Aorta (tissue), 5 donors: ENCODE measurements at places on chromosomes 2 and 18. TPM values are rescaled to one million over a fixed set of nuclear protein-coding genes. Genes with fewer than 3 reads are reported as not detected.

DNA sequence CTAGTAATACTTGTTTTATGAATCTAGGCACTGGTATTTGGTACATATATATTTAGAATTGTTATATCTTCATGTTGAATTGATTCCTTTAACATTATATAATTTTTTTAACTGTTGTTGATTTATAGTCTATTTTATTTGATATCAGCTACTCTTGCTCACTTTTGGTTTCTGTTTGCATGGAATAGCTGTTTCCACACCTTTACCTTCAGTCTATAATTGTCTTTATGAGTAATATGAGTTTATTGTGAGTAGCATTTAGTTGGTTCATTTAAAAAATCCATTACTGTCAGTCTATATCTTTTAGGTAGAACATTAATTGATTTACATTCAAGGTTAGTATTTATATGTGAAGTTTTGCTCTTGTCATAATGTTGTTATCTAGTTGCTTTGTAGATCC is 58.6 kb downstream of the SMCHD1 start:
- no peak for DNase-seq
- peaks cover 2% of the 10 kb centered on the region for H3K36me3 ChIP-seq
- H3K4me1 ChIP-seq, result no peaks in the 10 kb centered on the region
- no peak overlapping the region for H3K27ac ChIP-seq
- H3K27me3 ChIP-seq, result no peaks in the 10 kb centered on the region
- H3K4me3 ChIP-seq, result no peak overlapping the region

DNA sequence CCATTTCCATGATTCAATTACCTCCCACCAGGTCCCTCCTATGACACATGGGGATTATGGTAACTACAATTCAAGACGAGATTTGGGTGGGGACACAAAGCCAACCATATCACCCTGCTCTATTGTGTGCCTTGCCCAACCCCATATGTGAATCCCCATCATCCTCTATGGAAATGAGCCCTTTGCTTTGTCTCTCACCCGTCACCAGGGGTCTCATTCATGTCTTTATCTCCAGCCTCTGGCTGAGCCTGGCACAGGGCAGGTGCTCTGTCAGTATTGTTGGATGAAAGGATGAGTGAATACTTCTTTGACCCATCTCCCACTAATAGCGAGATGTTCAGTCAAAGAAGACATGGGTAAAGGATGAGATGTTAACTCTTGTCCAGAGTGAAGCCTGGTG is 116.6 kb upstream of the LGALSL start:
- H3K4me1 ChIP-seq, result no peaks in the 10 kb centered on the region
- H3K27ac ChIP-seq, result no peak overlapping the region
- DNase-seq, result no peak
- no peak overlapping the region for H3K4me3 ChIP-seq

GRCh38 chr2:70772486-70773155 is 4.6 kb upstream of the ADD2 start:
- H3K27me3 ChIP-seq, result no peaks in the 10 kb centered on the region
- H3K36me3 ChIP-seq, result no peaks in the 10 kb centered on the region
- no peaks in the 10 kb centered on the region for H3K4me1 ChIP-seq
- H3K4me3 ChIP-seq, result no peak overlapping the region
- no peak overlapping the region for H3K27ac ChIP-seq
- DNase-seq, result no peak

GRCh38 chr2:154140249-154141025 is 268.7 kb downstream of the GALNT13 start:
- H3K27ac ChIP-seq, result no peak overlapping the region
- DNase-seq, result no peak
- H3K36me3 ChIP-seq, result no peaks in the 10 kb centered on the region

GRCh38 chr2:147247749-147248148 is 597.1 kb upstream of the ACVR2A start:
- no peaks in the 10 kb centered on the region for H3K27me3 ChIP-seq
- no peaks in the 10 kb centered on the region for H3K36me3 ChIP-seq
- no peak for DNase-seq
- no peak overlapping the region for H3K27ac ChIP-seq
- H3K4me3 ChIP-seq, result no peak overlapping the region
- no peaks in the 10 kb centered on the region for H3K4me1 ChIP-seq

IL1F10 gene
- not detected for total RNA-seq

SIX3 gene
- not detected for total RNA-seq

- H3K4me3 ChIP-seq, result peak overlapping the region; percentile 97
- DNase-seq, result no peak
- no peaks in the 10 kb centered on the region for H3K27me3 ChIP-seq
- H3K36me3 ChIP-seq, result no peaks in the 10 kb centered on the region
- peak overlapping the region; percentile 21 for H3K27ac ChIP-seq
Measured at GRCh38 chr18:63317556-63317946, 2.0 kb downstream of the BCL2 start.

GRCh38 chr2:175251425-175252041 is 70.0 kb upstream of the ATP5MC3 start:
- H3K36me3 ChIP-seq, result no peaks in the 10 kb centered on the region
- no peak overlapping the region for H3K4me3 ChIP-seq
- no peaks in the 10 kb centered on the region for H3K27me3 ChIP-seq
- H3K4me1 ChIP-seq, result no peaks in the 10 kb centered on the region
- no peak overlapping the region for H3K27ac ChIP-seq

GRCh38 chr2:2804528-2804927 is 473.5 kb upstream of the MYT1L start:
- H3K27ac ChIP-seq, result no peak overlapping the region
- no peaks in the 10 kb centered on the region for H3K27me3 ChIP-seq
- H3K36me3 ChIP-seq, result no peaks in the 10 kb centered on the region
- DNase-seq, result peak; percentile 37
- no peak overlapping the region for H3K4me3 ChIP-seq

DNA sequence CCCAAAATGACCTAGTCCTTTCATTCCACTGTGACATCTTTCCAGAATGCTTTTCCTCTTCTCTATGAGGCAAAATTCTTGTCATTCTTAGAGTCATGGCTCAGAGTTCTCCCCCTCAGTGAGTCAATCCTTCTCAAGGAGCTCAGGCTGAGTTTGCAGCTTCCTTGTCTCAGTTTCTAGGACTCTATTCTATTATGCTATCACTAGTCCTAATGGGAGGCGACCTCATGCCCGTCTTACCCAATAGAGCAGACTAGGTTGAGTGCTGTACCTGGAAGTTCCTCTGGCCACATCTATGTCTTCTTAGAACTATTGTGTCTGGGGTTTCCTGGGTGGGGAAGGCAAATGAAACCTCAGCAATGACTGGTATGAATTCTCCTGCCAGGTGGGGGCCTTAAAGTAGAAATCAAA is 51.5 kb downstream of the HAUS1 start:
- H3K27me3 ChIP-seq, result no peaks in the 10 kb centered on the region
- H3K4me1 ChIP-seq, result no peaks in the 10 kb centered on the region
- no peak overlapping the region for H3K27ac ChIP-seq
- H3K4me3 ChIP-seq, result no peak overlapping the region

DNA sequence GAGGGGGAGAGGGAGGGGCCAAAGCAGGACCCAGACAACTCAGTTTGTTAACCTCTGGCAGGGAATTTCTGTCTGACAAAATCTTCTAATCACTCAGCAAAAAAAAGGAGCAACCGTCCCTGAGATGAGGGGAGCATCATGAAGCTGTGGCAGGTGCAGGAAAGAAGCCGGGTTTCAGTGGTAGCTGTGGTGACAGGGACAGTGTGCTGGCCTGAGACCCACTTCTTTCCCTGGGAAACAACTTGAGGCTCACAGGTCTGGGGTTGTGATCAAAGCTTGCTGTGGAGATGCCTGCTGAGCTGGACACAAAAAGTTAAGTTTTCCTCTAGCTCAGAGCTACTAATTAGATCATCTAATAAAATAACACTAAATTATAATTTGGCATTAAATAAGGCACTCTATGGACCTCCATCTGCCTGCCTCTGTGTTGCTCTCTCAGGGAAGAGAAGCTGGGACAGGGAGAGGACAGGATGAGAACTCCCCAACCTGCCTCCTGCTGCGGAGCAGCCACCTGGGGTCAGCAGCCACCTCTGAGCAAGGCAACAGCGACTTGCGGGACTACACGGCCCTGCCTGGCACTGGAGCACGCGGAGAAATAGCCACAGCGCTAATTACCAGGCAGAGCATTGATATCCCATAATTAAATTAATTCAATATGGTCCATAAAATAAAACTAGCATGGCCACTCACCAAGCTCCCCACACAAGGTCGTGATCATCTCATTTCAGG is 104.6 kb upstream of the TEX51 start:
- H3K27ac ChIP-seq, result no peak overlapping the region
- no peak for DNase-seq
- H3K27me3 ChIP-seq, result no peaks in the 10 kb centered on the region
- no peaks in the 10 kb centered on the region for H3K36me3 ChIP-seq
- H3K4me1 ChIP-seq, result no peaks in the 10 kb centered on the region

LIPG gene
- total RNA-seq, result 9.1 TPM

ADCYAP1 gene
- 6.5 TPM for total RNA-seq

DNA sequence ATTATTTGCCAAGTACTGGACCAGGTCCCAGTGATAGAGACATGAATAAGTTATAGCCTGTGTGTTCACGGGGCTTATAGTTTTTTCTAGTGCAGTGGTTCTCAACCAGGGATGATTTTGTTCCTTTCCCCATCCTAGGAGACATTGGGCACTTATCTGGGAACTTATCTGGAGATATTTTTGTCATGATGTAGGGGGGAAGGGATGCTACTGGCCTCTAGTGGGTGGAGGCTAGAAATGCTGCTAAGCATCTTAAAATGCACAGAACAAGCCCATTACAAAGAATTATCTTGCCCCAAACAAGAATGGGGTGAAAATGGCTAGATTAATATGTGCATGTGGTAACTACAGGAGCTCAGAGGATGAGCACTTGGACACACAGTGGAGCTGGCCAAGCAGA is 75.2 kb downstream of the KLHL29 start:
- DNase-seq, result no peak
- H3K4me1 ChIP-seq, result no peaks in the 10 kb centered on the region
- no peak overlapping the region for H3K4me3 ChIP-seq
- no peaks in the 10 kb centered on the region for H3K36me3 ChIP-seq
